Esophagus squamous epithelium (tissue), 5 donors: ENCODE measurements at places on chromosomes 1 and 21. TPM values are rescaled to one million over a fixed set of nuclear protein-coding genes. Genes with fewer than 3 reads are reported as not detected.

The CHI3L1 gene
- total RNA-seq = 10.9 TPM

The HES4 gene
- 15.4 TPM for total RNA-seq

DNA sequence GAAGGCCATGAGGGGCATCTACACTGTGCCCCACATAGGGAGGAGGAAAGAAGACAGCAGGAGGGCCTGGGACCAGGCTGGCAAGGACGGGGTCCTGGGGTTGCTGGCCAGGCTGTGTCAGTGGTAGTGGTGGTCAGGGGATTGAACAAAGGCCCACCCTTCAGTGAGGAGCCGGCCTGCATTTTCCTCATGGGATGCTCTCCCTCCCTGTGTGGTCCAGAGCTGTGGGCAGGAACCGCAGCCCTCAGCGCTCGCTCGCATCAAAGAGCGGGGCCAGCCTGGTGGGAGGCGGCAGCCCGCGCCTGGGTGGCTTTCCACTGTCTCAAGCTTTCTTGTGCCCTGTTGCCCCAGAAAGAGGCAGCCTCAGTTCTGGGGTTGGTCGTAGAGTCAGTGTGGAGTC, 24.8 kb downstream of the LHX4 start:
- H3K4me3 ChIP-seq = no peak overlapping the region
- no peaks in the 10 kb centered on the region for H3K36me3 ChIP-seq
- no peak for DNase-seq
- H3K27ac ChIP-seq = no peak overlapping the region
- peaks cover 98% of the 10 kb centered on the region for H3K27me3 ChIP-seq

- no peak overlapping the region for H3K27ac ChIP-seq
- no peak for DNase-seq
- H3K27me3 ChIP-seq = no peaks in the 10 kb centered on the region
- no peaks in the 10 kb centered on the region for H3K4me1 ChIP-seq
- H3K36me3 ChIP-seq = no peaks in the 10 kb centered on the region
Measured at GRCh38 chr1:97077221-97077620, 355.6 kb downstream of the PTBP2 start.

GRCh38 chr1:27397749-27398148, 5.3 kb downstream of the GPR3 start:
- no peak for DNase-seq
- no peak overlapping the region for H3K4me3 ChIP-seq

The HAPLN2 gene
- 0.18 TPM for total RNA-seq

- DNase-seq = no peak
- no peak overlapping the region for H3K27ac ChIP-seq
- H3K4me1 ChIP-seq = peaks cover 30% of the 10 kb centered on the region
- H3K27me3 ChIP-seq = no peaks in the 10 kb centered on the region
- no peak overlapping the region for H3K4me3 ChIP-seq
Measured at GRCh38 chr1:205443585-205444299, 12.1 kb downstream of the BLACAT1 start.
